ENCODE measurements at places on chromosomes 11 and 22.

DNA sequence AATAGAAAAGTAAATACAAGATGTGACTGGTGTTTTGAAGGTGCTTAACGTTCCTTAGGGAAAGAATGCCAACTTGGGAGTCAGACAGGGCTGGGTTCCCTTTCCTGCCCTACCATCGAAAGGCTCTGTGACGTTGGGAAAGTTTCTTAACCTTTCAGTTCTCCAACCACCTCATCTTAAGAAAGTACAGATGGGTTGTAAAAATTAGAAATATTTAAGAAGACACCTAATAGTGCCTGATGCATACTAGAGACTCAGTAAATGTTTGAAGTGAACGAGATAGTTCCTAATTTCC is 1.1 kb downstream of the GTPBP1 start:
- DNase-seq = no peak

GRCh38 chr22:28570696-28571373 is 108.8 kb downstream of the TTC28 start:
- no peak for DNase-seq

DNA sequence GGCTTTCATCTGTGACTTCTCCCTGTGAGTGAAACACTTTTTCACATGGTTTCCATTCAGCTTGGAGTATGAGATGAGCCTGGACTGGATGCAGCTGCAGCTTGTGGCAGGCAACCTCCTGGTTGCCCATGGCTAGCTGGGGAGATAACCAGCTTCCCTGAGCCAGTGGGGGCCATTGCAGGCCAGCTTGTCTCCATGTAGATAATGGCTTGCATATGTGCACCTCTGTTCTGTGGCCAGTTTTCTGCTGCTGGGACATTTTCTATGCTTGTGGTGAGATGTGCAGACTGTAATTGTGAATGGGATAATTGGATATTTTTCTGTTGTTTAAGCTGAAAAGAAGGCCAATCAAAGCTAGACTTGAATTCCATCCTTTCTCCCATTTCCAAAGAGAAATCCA is 38.5 kb downstream of the INSC start:
- no peak for DNase-seq

GRCh38 chr11:12941671-12942070 is 67.4 kb upstream of the RASSF10 start:
- DNase-seq = no peak

DNA sequence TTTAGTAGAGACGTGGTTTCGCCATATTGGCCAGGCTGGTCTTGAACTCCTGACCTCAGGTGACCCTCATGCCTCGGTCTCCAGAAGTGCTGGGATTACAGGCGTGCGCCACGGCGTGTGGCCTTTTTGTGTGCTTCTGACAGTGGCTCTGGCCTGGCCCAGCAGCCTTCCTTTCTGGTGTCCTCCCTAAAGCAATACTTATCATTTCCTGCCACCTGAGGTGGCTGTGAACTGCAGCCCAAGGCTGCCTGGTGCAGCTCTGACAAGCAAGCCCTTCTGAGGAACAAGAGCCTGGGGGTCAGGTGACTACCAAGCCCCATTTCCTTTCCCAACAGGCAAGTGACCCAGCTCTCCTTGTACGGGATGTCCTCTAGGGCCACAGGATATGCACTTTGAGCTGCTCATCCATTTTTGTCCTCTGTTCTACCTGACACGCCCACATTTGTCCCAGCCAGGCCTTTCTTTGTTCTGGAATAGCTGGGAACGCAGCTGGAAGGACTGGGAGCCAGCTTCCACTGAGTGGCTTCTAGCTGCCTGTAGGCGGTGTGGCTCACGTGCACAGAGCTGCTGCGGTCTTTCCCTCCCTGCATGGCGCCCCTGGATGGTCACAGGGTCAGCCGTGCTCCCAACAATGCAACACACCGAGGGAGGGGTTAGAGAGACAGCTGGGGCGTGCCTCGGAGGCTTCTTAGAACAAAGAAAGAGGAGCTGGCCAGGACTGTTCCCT is 12.3 kb upstream of the BID start:
- DNase-seq = peak; percentile 58

- peak; percentile 45 for DNase-seq
These were observed at the start of gene PLEKHA7 for GRCh38 chr11:17014321-17014832. TSS of gene PLEKHA7 (minus strand) at chr11:17014414. CDS start at chr11:17014401, 13 bp downstream.

DNA sequence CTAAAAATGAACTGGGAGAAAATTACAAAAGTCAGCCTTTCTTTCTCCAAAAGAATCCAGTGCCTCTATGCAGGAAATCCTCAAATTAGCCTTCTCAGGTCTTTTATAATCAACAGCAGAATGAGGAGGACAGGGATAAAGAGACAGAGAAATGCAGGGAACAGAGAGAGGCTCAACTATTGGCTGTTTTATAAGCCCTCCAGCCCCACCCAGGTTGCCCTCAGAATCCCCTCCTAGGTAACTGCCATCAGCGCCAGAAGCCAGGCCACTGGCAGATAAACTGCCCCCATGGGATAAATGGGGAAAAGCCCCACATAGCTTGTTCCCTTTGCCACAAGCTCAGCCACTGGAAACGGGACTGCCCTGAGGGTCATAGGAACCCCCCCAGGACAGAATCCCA is 10.9 kb upstream of the HMOX1 start:
- DNase-seq = peak; percentile 77

DNA sequence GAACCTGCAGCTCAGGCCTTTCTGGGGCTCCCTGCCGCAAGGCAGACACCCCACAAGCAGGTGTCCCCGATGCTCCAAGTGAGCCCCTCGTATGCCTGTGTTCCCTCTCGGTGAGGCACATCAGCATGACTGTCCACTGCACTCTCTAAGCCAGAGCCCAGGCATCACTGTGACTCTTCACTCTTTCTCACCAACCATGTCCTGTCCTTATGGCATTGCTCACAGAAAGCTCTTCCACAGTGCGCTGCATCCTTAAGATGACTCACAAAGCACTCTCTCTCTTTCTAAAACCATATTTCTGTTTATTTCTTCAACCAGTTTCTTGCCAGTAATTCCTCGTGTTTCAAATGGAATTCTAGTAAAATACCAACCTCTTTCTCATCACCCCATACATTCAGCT is 18.1 kb downstream of the GAB4 start:
- no peak for DNase-seq

DNA sequence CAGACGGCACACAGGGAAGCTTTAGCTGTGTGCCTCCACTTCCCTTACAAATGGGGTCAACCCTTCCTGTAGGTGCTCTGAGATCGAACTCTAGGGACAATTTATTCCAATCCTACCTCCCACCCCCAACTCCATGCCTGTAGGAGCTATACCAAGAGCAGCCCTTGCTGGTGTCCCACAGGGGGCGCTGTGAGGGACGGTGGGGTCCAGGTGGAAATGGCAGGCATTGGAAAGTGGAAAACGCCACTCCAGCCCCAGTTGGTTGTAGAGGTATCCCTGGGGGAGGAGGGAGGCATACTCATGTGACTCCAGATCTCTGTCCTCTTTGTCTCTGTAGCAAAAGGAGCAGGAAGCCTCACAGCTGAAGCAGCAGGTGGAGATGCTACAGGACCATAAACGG is 161.3 kb downstream of the MYO18B start:
- peak; percentile 45 for DNase-seq

DNA sequence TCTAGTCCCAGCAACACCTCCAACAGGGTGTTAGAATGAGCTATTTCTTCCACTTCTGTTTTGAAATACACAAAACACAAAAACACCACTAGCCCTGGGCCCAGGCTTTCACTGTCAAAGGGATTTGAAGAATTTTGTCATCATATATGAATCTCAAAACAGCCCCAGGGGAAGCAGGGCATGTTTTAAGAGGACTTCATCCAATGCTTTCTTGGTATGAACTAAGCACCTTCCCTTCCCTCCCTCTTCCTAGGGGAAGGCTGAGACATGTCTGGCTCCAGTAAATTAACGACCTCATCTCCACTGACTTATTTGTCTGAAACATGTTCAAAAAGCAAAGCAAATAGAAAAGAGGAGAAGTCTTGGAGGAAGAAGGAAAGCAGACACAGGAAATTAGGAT is 75.7 kb upstream of the INCENP start:
- DNase-seq = no peak

- DNase-seq = no peak
These were observed 37.1 kb upstream of the HORMAD2 start for GRCh38 chr22:30043161-30043560.

GRCh38 chr22:24441406-24442351 is 14.3 kb downstream of the ADORA2A start:
- DNase-seq = no peak

DNA sequence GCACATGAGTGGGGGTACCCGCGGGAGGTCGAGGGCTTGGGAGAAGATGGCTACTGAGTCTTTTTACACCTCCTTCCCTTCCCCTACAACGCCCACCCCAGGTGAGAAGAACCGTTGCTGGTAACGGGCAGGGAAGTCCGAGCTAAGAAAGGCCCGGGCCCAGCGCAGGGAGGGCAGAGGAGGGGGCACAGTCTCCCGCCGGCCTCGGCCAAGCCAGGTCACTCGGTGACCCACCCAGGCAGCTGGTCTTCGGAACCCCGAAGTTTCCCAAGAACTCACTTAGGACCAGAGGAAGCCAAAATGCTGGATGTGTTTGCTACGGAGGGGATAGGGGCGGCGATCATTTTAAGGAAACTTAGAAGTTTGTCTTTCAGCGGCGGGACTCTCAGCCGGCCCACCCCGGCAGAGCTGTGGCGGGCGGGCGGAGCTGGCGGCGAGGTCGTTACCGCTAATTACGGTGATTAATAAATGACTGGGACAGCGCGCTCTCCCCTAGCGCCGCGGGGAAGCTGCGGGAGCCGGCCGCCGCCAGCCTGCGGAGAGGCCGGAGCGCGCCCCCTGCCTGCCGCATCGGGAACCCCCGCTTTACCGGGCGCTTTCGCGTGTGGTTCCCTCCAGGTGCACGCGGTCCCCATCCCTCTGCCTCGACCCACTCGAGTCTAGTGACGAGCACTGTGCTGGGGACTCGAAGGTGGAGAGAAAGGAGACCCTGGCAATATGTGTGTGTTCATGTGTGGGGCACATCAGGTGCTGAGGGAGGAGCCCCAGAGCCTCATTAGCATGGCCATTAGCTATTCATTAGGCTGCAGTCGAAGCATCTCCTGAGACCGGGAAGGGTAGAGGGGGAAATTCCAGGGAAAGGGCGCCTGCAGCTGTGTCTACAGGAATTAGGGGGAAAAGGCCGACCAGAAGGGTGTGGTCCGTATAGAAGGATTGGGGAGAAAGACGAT is 945 bp downstream of the ROBO3 start:
- peak; percentile 63 for DNase-seq

DNA sequence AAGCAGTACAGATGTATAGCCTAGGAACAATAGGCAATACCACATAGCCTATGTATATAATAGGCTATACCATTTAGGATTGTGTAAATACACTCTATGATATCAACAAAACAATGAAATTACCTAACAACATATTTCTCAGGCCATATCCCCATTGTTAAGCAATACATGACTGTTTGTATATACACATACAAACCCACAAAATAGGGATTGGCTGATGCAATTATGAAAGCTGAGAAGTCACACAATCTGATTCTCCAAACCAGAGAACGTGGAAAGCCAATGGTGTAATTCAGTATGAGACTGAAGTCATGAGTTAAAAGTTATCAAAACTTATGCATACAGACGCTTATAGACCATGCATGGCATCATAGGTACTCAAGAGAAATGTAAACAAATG is 700.1 kb upstream of the RAG2 start:
- DNase-seq = no peak

DNA sequence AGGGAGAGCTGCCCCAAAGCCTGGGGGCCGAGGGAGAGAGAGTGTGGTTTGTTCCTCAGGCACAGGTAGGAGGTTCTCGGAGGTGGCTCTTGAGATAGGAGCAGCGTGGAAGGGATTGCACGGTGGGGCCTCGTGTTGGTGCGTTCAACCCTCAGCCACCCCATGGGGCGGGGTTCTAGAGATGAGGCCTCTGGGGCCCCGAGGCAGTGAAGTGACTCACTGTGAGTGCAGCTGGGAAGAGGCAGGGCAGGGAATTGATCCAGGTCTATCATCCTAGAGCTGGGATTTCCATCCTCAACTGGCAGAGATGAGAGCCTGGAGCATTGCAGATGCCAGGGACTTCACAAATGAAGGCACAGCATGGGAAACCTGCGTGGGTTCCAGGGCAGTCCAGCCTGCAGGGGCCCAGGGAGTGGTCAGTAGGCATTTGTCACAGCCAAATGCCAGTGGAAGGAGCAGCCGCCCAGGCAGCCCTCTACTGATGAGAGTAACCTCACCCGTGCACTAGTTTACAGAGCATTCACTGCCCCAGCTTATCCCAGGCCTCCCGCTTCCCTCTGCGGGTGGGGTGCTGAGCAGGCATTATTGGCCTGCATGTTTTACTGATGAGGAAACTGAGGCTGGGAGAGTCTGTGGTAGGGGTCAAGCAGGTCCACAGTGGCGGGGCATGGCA is 5.1 kb upstream of the SMARCB1 start:
- no peak for DNase-seq

DNA sequence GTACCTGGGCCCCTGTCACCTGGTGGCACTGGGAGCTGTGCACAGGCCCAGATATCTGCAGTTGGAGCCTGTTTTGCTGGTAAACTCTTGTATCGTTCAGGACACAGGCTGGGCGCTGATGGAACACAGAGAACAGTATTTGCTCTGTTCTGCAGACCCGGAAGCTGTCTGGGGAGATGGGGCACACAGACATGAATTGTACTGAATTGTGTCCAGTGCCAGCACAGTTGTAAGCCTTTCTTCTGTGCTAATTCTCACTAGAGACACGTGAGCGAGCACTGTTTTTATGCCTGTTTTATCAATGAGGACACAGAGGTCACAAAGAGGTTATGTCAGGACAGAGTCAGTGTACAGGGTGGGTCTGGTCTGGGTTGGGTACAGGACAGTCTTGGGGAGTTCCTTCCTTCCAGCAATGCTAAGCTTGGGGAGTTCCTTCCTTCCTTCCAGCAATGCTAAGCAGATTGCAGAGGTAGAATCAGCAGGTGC is 24.4 kb upstream of the ACR start:
- no peak for DNase-seq

- peak; percentile 92 for DNase-seq
These were observed 8.4 kb upstream of the SLC2A11 start for GRCh38 chr22:23849009-23850006.

DNA sequence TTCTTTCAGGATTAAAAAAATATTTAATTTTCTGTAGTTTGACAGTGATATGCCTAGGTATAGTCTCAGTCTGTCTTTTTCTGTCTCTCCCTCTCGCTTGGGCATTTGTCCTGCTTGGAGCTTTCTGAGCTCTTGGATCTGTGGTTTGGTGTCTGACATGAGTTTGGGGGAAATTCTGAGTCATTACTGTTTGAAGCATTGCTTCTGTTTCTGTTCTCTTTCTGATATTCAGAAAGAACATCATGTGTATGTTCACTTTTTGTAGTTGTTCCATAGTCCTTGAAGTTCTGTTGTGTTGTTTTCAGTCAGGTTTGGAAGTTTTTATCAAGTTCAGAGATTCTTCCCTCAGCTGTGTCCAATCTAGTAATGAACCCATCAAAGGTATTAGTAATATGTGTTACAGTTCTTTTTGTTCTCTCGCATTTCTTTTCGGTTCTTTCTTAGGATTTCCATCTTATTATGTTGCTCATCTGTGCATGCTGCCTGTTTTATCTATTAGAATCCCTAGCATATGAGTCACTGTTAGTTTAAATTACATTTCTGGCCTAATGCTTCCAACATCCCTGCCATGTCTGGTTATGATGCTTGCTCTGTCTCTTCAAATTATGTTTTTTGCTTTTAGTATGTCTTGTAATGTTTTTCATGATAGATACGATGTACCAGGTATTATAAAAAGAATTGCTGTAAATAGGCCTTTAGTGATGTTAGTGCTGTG is 48.4 kb downstream of the DDX10 start:
- DNase-seq = no peak
